ENCODE measurements at places on chromosomes 2 and 18.

DNA sequence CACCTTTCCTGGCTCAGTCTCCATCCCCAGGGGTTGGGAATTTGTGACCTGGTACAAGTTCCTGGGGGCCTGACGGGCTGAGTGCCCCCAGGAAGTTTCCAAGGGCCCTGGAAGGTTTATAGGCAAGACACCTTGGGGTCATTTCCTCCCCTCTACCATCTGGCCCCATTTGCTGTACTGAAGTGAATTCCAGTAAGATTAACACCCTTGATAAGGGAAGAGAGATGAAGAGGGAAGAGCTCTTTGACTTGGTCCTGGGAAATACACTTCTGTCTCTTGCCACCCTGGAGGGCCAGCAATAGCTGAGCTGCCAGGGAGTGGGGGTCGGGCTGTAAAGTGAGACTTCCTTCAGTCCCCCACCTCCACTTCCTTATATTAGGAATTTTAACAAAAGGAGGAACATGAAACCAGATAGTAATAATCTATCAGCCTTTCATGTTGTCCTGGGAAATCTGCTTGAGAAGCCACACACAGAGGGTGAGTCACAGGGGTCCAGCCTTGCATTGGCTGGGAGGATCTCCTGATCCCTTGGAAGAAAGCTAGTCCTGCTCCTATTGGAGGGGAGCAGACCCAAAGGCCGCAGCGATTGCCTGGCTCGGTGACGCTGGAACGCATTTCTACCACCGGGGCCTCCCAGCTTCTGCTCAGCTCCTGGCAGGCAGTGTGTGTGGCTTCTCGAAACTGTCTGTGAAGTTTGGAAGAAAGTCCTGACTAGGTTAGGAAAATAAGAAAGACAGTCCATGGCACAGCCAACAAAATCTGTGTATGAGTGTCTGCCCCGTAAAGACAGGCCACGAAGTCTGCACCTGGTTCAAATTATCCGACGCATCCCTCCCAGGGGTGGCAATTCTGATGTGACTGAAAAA, 87.3 kb downstream of the ACAA2 start:
- peak; percentile 88 for DNase-seq

DNA sequence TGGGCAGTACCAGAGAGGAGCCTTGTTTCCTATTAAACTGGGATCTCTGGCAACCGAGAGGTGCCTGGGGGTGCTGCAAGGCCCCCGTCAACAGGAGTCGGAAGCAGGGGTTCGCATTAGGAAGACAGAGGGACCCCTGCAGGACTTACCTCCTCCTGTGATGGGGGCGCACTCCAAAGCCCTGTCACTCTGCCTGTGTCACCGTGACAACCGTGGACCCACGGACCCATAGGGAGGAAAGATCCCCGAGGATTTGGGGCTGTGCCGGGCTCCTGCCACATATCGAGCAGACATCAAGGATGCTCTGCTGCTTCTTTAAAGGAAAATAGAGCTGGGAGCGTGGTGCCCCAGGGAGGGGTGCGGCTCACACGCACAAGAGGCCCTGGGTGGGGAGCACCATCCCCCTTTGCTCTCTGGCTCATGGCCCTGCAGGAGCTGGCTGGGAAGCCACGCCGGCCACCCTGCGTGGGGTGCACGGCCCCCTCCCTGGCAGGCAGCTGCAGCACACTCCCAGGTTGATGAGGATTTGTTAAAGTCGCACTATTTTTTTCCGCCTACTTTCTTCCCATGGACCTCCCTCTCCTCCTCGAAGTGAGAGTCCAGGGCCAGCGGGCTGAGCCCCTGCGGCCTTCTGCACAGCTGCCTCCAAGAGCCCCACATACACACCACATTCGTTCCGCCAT, 167.5 kb downstream of the TWIST2 start:
- peak; percentile 27 for DNase-seq

DNA sequence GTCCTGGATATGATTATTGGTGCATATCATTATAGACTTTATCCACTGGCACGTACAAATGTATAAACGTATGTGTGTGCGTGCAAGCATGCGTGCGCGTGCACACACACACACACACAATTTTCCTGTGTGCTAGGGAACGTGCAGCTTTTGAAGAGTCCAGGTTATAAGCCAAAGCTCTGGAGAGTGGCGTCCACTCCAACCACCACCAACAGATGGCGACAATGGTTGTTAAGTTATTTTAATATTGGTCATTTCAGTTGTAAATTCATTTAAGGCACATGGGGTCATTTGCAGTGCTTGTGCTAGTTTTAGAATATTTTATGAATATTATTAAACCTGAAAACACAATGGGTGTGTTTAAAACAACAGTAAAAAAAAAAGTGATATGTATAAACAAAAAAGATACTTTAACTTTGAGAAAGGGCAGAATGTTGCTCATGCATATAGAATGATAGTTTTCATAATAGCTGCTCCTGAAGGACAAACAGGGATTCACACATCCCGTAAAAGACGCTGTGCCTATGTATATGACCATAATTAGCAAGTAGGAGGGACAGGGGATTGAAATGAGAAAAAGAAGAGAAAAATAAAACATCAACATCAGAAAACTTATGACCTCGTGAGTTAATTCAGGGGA, 124.2 kb upstream of the ITGB6 start:
- DNase-seq: peak; percentile 43

- no peak for DNase-seq
Measured at GRCh38 chr18:8319798-8320489, 289.3 kb upstream of the RAB12 start.

All from skin of body (tissue), 3 donors.